ENCODE measurements at places on chromosomes 4 and X.
A peak's percentile ranks its signal among the peaks of the same experiment; 100 is the strongest.

DNA sequence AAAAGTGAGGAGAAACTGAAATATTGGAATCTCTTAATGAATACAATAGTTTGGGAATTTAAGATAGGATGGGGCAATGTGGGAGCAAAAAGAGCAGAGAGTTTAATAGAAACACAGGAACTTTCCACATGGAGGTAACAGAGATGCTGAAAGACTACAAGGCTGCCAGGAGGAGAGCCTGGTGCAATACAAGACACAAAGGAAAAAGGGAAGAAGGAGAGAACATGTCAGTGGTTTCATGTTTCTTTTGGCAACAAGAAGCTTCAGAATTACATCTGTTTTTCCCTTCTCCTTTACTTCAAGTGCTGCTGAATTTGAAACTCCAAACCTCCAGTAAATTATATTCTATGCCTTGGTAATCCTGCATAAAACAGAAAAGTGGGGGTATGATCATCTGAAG is 474.3 kb downstream of the FAT4 start:
- no peak for DNase-seq

DNA sequence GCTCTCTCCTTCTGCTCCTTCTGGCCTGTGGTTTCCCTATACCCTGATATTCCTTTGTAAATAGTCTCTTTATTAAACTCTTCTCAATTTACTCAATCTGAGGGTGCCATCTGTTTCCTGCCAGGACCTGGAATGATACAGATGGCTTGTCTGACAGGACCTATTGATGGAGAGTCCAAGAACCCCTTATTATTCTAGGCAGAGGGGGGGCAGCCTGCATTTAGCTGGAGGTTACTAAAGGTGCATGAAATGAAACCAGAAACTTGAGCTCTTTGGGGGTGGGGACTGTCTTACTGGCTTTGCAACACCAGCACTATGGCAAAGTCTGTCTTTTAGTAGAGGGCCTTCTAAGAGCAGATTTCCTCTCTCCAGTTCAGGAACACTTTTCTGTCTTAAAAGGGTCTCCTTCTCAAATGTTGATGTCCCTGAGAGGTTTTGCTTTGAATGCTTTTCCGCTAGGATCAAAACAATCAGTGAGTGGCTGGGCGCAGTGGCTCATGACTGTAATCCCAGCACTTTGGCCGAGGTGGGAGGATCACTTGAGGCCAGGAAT is 162.5 kb upstream of the MED14 start:
- no peak for DNase-seq

- DNase-seq = no peak
These were observed 831.6 kb upstream of the NDST4 start for GRCh38 chr4:115945026-115945425.

DNA sequence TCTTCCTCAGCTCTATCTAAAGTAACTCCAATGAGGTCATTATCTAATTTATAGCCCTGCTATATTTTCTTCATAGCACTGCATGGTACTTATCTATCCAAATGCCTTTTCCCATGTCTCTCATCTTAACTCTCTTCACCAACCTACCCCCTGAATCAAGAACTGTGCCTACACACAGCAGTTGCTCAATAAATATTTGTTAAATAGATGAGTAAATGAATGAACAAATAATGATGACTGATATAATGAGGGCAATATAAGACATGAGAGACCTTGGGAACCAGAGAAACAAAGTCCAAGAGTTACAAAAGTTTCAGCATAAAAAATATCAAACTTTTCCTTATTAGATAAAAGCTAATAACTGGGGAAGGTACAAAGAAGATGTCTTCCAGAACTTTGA is 19.6 kb downstream of the CAMK2D start:
- DNase-seq = no peak

DNA sequence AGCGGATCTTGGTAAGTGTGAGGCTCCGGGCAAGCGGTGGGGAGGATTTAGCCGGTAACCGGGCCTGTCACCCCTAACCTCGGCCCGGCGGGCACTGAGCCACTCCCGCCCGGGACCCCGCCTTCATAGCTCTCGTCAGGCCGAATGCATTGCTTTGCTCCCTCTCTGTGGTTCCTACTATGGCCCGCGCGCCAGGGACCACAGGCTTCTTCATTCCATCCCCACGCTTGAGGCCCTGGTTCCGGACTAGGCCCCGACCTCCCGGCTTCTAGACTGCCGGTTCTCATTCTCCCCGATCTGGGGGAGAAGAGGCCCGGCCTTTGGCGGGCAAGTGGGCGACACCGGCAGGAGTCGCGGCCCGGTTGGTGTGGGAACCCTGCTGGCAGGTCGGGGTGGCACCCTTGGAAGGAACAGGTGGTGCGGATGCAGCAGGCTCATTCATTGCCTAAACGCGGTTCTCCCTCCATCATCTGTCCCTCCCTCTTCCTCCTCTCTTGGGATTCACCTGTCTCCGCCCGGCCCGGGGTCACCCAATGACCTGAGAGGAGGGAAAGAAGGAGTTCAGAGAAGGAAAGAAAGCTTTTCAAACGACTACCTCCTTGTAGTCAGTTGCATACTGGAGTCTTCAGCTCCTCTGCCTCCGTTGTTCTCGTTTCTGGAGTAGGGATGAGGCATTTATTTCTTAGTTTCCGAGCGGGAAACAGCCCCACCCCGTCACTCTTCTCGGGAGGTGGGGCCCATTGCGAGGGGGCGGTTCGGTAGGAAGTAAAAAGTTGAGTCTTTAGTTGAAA is at the start of gene NDUFC1:
Gene NDUFC1, minus strand, starts transcription at position 657 of the 791 bp plus-strand sequence. CDS start 6,679 bp downstream, outside the sequence.
- DNase-seq = peak; percentile 43

- no peak for DNase-seq
These were observed 56.8 kb upstream of the TXK start for GRCh38 chr4:48190839-48191238.

All from heart right ventricle (tissue), 16 donors.